Fibroblast of skin of right biceps (primary cell): ENCODE measurements at places on chromosomes 6 and 20.

DNA sequence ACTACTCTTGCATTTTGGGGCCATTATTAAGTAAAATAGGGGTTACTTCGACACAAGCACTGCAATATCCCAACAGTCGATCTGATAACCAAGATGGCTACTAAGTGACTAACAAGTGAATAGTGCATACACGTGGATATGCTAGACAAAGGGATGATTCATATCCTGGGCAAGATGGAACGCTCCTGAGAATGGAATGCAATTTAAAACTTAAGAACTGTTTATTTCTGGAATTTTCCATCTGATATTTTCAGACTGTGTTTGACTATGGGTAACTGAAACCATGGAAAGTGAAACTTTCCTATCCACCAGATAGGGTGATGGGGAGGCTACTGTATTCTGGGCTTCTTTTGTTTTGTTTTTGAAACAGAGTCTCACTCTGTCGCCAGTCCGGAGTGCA lies 66.5 kb downstream of the ILRUN start:
- peak; percentile 91 for DNase-seq

DNA sequence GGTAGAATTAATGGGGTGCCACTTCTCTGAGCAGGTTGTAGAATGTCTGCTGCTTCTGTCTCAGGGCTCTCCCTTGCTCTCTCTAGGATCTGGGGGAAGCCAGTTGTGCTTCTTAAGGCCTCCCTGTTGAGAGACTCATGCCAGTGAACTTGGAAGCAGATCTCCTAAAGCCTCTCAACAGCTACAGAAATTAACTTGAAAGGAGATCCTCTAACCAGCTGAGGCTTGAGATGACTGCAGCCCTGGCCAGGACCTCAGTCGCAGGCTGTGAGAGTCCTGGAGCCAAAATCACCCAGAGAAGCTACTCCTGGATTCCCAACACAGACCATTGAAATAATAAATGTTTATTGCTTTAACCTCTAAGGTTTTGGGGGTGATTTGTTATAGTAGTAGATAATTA lies 180.2 kb upstream of the MARCKS start:
- no peak for DNase-seq

GRCh38 chr20:32429745-32430360 lies 71.7 kb downstream of the ASXL1 start:
- DNase-seq: no peak

DNA sequence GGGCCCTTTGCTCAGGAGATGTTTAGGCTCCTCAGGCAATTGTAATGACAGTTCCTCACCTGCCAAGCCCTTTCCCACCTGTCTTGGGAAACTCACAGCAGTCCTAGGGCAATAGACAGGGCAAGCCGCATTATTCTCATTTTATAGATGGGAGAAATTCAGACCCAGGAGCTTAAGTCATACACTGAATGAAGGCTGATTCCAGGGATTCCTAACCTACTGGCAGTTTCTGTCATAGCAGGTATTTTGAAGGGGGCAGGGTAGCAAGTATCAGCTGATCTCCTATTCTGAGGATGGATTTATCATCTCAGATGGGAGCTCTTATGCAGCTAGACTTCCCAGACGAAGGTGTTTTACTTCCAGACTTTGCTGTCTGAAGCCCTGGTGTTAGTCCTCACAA lies 61.4 kb upstream of the MYL9 start:
- DNase-seq: no peak

- DNase-seq: no peak
These were observed 507.9 kb downstream of the CDH26 start for GRCh38 chr20:60465993-60466686.

- DNase-seq: no peak
These were observed 13.1 kb downstream of the PKIB start for GRCh38 chr6:122623279-122623678.
